Endodermal cell (in vitro differentiated cells): ENCODE measurements at places on chromosomes 6 and 20. TPM values are rescaled to one million over a fixed set of nuclear protein-coding genes. Genes with fewer than 3 reads are reported as not detected.

Gene GDAP1L1
- not detected in 3 replicates for total RNA-seq

Gene VSX1
- not detected in 3 replicates for total RNA-seq

Gene POU3F2
- 0.16 TPM in 1 of 3 replicates, not detected in the others for total RNA-seq

DNA sequence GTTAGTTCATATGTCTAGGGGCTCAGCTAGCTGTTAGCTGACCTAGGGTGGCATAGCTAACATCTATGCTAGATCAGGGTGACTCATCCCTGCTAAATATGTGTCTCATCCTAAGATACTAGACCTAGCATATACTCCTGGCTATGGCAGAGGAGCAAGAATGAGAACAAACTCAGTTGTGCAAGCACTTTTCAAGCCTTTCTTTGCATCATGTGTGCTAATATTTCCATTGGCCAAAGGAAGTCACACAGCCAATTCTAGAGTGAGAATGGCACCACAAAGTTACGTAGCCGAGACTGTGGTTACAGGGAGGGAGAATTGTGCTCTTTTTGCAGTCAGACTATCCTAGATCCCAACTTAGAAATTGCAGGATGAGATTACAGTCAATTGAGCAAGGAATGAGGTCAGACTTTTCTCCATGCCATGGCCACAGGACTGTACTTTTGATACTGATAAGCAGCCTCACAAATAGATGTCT is 78.7 kb downstream of the PLCB4 start:
- DNase-seq: no peak

DNA sequence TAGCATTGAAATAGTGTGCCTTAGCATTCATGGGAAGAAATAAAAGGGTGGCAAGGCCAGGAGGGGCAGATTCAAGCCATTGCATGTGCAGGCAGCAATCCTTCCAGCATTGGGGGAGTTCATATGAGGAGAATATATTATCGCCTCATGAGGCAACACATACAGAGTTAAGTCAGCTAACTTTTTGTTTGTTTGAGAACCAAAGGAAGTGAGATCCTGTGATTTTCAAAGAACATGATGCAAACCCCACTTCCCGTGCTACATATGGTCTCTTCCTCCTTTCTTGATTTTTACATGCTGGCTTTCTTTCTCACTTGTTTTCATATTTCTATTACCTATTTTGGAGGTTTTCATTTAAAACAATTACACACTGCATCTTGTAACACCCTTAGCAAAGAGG is 579.7 kb upstream of the ARID1B start:
- DNase-seq: no peak

GRCh38 chr6:109021870-109022269 is 72.8 kb downstream of the SESN1 start:
- DNase-seq: no peak

DNA sequence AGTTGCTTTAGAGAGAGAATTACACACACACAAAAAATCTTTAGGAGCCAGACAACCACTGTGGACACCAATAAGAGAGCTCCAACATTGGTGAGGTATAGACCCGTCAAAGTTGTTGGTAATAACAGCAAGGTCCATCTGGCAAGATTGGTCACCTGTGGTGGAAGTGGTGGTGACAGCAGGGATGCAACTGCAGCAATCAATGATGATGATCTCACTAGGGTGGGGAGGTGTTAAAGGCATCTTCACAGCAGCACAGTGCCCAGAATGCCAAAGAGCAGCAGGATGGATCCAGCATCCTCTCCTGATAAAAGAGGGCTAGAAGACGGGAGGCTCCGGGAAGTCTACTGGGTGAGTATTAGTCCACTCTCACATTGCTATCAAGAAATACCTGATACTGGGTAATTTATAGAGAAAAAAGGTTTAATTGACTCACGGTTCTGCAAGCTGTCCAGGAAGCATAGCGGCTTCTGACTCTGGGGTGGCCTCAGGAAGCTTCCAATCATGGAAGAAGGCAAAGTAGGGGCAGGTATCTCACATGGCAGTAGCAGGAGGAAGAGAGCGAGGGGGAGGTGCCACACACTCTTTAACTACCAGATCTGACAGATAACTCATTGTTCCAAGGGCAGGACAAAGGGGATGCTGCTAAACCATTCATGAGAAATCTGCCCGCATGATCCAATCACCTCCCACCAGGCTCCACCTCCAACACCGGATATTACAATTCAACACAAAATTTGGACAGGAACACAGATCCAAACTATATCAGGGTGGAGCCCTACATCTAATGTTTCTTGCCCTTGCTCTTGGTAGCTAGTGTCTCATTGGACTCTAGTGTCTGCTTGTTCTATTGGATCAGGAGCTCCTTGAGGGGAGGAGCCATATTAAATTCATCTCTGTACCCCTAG is 48.9 kb downstream of the KLHL31 start:
- no peak for DNase-seq

DNA sequence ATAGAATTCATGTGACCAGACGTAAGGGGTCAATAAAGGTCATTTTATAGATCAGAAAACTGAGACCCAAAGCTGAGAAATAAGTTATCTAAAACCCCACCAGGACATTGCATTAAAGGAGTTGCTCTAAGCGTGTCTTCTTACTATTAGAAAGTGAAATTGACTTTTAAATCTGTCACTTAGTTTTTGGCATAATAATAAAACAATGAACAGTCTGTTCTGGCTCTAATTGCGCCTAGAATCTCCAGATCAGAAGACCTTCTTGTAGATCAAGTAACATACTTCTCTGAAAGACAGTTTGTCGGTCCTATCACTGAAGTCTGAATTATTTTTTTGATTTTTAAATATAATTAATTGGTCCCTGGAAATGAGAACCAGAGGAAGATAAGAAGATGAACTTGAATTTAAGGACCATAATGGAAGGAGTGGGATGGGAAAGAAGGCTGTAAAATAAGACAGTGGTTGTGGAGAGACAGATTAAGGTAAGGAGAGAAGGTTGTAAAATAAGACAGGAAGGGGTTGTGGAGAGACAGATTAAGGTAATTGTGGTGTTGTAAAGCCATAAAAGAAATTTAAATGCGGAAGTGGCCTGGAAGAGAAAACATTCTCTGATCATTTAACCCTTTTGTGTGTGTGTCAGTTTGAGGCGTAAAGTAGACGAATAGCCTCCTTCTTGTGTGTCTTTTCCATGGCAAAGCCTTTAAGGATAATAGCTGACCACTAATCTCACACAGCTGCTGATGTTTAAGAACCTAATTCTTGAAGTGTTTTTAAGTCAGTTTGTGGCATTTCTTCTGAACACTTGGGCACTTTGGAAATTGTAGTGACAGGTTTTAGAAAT is 20.1 kb downstream of the TOP1 start:
- DNase-seq: no peak

GRCh38 chr20:59421920-59422637 is 121.7 kb downstream of the EDN3 start:
- no peak for DNase-seq

DNA sequence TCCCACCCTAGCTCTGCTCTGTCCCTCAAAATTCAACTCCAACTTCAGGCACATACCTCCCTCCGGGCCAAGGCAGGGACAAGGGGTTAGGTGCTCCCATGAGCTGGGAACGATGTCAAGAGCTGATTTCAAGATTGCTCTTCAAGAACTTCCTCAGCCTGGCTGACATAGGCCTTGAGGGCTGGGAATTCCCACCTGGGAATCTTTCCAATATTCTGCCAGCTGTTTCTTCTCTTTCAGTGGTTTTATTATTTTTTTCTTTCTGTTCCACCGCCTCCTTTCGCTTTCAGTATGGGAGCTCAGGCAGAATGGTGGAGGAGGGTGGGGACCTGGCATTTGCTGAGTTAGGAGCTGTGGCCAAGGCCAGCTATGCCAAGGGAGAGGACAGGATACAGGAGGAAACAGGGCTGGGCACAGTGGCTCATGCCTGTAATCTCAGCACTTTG is 33.7 kb downstream of the SRSF3 start:
- DNase-seq: no peak
